ENCODE measurements at places on chromosomes 2 and 18.

DNA sequence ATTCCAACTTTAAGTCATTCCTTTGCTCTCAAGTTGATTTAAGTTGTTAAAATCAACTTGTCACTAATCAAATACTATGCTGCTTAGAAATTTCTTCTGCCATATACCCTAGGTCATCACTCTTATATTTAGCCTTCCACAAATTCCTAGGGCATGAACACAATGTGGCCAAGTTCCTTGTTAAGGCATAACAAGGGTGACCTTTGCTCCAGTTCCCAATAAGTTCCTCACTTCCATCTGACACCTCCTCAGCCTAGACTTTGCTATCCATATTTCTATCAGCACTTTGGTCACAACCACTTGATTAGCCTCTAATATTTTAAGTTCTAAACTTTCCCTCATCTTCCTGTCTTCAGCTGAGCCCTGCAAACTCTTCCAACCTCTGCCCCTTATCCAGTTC, 9.9 kb upstream of the TMEM37 start:
- no peak for DNase-seq

GRCh38 chr2:8672940-8673339, 8.9 kb upstream of the ID2 start:
- DNase-seq = no peak

- no peak for DNase-seq
Measured at GRCh38 chr18:21264651-21265050, 22.6 kb downstream of the GREB1L start.

- DNase-seq = no peak
Measured at GRCh38 chr18:46842583-46842982, 74.7 kb downstream of the PIAS2 start.

DNA sequence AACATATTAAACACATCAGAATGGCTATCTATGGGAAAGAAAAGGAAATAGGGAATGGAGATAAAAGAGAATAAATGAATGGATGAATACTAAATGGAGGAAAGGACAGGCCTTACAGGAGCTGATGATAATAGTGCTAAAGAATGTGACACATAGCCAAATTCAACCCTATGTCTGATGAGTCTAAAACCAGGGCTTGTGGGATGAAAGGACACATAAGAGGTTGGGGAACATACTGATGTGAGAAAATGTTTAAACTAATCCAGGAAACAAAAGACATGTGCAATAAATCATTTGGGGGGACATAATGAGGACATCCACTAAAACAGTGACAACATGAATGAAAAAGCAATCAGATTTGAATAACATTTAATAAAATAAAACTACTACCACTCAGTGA, 120.0 kb downstream of the DYM start:
- DNase-seq = no peak

All from activated naive CD4-positive, alpha-beta T cell (primary cell).